DMS153 (cell line): ENCODE measurements at places on chromosomes 3 and 15.

GRCh38 chr3:42071904-42072812, 19.0 kb upstream of the TRAK1 start:
- peak; percentile 70 for DNase-seq

DNA sequence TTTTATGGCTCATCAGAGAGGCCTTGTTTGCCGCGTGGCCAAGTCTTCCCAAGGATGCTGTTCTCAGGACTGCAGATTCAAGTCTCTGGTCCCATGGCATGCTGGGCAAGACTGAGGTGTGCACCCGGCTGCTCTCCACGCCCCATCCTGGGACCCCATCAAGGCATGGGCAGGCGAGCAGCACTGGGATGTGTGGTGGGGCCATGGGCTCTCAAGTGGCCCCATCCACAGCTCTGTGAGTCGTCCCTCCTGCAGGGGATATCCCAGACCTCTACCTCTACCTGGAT, 13.1 kb upstream of the GP9 start:
- no peak for DNase-seq

DNA sequence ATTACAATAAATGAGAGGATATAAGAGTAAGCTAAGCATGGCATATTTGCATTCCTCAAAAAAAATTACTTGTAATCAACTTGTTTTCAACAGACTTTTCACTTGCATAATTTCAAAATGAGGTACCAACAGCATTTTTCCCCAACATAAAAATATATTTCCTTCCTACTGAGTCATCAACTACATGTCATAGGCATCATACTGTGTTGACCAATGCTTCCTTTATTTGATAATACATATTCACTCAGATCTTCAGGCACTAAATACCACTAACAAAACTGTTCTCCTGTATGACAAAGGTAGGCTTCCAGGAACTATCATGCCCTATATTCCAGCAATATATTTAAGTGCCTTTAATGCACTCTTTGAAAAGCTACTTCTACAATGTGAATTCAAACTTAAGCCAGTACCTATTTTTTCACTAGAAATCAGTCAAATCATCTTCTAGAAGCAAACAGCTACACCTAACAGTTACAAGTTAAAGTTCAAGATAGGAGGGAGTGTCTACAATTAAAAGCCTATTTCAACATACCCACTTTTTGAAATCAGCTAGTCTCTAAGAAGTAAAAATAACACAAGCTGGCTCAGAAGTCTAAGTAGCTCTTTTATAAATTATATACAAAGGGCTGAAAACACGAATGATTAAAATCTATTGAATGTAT, 11.3 kb downstream of the ADAM10 start:
- DNase-seq = no peak

DNA sequence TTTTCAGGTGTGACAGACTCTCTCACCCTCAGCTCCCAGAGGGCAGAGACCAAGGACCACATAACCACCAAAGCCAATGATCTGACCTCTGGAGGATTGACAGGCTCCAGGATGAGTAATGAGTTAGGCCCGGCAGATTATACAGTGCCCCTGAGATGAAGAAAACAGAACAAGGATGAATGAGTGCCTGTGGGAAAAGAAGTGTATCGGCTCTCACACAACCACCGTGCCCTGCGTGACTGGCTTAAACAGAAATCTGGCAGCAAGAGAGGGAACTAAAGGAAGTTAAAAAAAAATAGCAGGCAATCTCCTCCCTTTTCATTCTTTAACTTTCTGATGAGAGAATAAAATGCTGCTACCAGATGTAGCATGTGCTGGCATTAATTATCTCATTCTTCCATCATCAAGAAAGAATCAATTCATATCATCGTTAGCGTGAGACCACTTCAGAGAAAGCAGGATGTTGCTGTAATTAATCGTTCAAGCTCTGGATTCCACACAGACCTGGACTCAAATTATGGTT, 227.5 kb upstream of the COL8A1 start:
- no peak for DNase-seq

DNA sequence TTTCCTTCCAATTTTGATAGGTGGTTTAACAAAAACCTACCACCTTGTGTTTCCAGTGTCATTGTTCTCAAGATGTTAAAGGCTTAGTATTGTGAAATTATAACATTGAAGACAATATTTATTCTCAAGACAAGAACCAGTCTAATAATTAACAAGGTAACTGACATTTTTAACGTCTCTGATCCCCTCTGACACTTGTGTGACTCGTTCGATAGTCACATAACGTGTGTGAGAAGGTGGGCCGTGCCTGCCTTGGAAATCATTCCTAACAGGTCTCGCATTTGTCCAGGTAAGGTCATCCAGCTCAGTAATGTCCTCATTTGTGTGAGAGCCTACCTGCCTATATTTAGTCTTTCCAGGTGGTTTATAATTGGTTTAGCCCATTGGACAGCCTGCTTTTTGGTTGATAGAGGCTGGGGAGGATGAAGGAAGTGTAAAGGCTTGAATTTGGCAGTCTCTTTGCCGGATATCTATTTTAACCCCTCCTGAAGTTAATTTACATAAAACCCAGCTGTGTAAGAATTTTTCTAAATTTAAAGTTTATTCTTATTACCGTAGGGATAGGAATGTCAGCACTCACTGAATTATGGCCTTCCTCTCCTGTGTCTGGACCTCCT, 94.4 kb downstream of the AKAP13 start:
- no peak for DNase-seq

DNA sequence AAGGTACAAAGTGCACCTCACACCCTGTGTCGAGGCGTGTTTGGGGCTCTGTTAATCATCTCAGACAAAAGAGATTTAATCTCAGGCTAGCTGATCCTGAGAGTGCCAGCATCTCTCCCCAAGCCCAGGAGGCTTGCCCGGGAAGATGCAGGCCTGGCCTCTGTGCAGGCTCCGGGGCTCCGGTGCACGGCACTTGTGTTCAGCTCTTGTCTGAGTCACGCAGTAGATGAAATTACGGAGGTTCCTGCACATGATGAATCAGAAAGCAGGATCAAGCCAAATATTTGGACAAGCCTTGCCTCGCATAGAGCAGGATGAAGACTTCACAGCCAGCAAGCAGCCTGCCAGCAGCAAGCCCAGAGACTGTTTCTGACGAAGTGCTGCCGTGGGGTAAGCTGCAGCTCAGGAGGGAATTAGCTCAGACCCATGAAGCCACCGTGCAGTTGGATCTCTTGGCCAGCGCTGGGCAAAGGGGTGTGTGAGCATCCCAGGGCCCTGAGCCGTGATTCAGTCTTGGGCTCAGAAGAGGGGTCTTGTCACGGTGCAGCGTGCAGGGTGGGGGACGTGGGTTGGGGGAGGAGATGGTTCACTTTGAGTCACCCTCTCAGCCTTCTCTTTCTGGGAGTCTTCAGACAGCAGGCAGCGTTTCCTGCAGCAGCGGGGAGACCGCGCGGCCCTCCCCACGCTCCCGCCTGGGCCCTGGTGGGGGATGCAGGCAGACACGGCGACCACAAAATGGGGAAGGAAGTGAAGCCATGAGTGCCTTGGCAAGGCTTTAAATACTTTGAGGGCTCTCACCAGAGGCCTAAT, 89.2 kb upstream of the MEF2A start:
- no peak for DNase-seq

DNA sequence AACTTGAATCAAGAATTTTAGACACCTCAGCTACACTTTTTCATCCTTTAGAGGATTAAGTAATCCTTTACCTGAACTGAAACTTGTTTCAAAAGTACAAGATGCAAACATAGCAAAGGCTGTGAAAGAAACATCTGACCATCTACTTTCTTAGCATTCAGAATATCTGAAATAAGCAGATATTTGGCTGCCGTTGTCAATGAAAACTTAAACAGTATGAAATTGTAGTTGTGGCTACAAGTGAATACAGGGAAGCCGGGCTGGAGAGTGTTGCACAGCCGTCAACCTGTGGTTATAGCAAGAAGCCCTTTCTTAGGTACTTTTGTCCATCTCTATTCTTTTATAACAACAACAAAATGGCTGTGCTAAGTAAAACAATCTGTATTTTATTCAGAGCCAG, 6.9 kb upstream of the CX3CR1 start:
- no peak for DNase-seq

DNA sequence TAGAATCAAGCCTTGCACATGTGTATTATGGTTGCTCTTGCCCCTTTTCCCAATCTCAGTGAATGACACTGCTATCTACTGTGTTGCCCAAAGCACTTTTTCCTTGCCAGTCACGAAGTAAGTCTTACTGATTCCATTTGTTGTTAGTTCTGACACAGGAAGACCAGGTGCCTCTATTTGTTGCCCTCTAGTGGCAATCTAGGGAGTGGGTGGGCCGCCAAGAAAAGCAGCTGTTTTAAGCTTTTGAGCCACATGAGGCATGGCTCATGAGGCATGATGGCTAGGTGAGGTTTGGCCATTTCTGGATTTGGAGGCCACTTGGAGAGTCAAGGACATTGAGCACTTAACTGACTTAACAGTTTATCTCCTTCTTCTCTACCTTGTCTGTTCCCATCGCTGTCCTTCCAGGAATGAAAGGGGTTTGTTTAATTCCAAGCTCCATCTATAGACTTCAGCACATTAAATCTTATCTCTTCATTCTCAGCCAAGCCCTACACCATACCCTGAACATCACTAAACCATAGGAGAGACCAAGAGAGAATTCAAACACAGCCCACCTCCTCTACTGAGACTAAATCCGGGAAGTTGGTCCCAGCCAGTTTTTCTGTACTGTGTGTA, 103.1 kb downstream of the HCN4 start:
- DNase-seq = peak; percentile 2
